ENCODE measurements at places on chromosomes 2 and 18.
A peak's percentile ranks its signal among the peaks of the same experiment; 100 is the strongest.

DNA sequence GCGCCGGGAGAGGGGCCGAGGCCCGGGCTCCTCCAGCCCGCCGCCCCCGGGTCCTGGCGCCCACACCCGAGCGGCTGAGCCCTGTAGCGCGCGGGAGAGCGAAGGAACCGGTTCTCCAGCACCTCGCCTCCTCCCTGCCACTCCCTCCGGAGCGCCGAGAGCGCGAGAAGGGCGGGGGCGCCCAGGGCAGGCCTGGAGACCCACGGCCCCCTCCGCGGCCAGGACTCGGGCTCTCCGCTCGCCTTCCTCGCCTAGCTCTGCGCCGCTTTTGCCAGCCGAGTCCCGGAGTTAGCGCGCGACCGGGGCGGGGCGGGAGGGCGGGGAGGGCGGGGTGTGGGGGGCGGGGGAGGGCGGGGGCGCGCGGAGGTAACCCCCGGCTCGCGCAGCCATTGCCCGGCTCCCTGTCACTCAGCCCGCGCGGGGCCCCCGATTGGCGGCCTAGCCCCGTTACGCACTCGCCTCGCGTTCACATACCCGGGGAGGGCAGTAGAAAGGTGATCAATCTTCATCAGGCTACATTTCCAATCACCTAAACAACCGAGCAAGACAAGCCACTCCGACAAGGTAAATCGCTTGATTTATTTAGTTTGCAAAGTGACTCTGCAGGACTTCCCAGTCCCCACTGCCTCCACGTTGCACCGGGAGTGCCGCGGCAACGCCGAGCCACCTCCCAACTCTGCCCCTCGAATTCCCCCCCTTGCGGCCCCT lies at the start of gene OTX1:
OTX1 (plus strand) TSS at position 497 of the 708 bp plus-strand sequence. CDS start 2,161 bp downstream, outside the sequence.
- peak; percentile 55 for DNase-seq

GRCh38 chr2:232592772-232593395 lies 40.5 kb upstream of the EFHD1 start:
- no peak for DNase-seq

GRCh38 chr2:164457271-164457670 lies 164.0 kb downstream of the GRB14 start:
- DNase-seq, result no peak

GRCh38 chr2:66273933-66274490 lies 160.9 kb upstream of the MEIS1 start:
- DNase-seq, result no peak

- no peak for DNase-seq
Measured at GRCh38 chr2:120820953-120821279, 85.2 kb downstream of the GLI2 start.

GRCh38 chr2:85181844-85182456 lies 48.8 kb downstream of the TCF7L1 start:
- no peak for DNase-seq

DNA sequence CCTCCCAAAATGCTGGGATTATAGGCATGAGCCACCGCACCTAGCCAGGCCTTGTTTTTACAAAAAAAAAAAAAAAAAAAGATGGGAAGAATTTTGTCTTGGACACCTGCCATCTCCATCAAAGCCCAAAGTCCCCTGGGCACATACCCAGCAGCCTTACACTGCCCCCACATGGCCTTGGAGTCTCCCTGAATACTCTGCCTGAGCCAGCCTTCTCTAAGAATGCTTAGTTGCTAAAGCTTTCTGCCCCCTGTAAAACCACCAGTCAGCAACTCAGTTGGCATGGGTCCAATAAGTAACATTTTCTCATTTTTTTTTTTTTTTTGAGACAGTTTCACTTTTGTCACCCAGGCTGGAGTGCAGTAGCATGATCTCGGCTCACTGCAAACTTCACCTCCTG lies 40.6 kb downstream of the SPC25 start:
- no peak for DNase-seq

GRCh38 chr18:12598181-12598930 lies 59.6 kb downstream of the SPIRE1 start:
- DNase-seq, result no peak

DNA sequence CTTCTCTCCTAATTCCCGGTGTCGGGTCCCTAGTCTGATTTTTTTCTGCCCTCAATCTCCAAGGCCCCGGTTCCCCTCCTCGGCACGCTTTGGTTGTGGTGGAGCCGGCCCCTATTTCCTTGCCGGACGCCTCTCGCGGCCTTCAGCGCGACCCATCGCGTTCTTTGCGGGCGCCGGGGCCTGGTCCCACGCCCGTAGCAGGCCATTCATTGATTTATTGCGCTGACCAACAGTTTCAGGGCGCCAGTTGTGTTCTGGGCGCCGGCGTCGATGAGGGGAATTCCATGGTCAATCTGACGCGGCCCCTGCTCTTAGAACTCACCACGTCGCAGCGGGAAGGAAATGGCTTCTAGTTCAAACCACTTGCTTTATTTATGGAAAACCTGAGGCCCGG lies 396 bp downstream of the CNOT9 start:
- no peak for DNase-seq

GRCh38 chr2:178268435-178268834 lies 74.1 kb downstream of the OSBPL6 start:
- DNase-seq, result no peak

GRCh38 chr2:126839796-126840195 lies 58.9 kb upstream of the TEX51 start:
- DNase-seq, result no peak

DNA sequence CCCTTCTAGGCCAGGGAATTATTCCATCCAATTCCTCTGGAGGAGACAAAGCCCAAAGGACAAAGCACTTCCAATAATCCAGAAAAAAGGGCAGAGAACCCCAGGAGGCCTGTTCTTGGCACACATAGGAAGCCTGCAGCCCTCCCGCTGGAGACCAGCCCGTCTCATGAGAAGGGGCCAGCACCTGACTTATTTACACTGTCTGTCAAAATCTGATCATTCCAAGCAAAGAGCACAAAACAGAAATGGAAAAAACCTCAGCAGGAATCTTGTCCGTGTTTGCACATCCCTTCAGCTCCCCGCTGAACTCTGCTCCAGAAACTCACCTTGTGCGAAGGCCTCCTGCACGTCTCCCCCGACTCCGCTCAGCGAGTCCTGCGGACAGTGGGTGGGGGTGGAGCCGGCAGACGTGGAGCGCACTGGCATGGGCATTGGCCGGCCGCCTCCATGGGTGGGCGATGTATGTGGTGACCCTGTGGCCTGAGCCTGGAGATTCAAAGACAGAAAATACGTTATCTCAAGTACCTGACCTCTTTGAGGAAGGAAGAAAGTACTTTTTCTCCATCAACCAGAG lies 46.2 kb upstream of the DNMT3A start:
- no peak for DNase-seq

DNA sequence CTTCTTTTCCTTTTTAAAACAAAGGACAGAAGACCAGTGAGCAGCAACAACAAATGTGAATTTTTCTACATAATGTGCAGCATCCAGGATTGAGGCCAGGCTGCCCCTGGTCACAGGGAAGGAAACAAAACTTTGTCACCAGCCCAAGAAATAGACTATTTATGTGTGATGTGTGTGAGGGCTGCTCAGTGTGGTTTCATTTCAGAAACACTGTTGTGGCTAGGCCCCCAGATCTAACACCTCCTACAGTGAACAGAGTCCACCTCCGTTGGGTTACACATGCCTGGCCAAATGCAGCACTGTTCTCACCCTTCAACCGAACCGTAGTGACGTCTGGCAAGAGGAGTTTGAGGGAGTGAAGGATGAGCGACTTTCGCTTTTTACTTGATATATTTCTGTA lies 146.3 kb upstream of the RIOK3 start:
- DNase-seq, result no peak

DNA sequence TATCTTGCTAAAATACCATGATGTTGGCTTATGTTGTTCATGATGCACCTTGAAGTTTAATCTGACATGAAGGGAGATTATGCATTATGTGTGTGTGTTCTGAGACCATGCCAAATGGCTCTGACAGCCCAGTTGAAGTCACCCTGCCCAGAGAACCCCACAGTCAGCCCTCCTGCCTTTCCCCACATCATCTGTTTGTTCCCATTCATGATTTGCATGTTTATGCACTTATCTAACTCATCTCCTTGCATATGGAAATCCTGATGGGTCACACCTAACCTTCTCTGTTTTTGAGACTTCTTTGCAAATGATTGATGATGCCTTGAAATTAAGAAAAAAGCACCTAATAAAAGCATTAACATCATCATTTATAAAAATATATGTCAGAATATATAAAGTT lies 752.2 kb downstream of the GALR1 start:
- no peak for DNase-seq

DNA sequence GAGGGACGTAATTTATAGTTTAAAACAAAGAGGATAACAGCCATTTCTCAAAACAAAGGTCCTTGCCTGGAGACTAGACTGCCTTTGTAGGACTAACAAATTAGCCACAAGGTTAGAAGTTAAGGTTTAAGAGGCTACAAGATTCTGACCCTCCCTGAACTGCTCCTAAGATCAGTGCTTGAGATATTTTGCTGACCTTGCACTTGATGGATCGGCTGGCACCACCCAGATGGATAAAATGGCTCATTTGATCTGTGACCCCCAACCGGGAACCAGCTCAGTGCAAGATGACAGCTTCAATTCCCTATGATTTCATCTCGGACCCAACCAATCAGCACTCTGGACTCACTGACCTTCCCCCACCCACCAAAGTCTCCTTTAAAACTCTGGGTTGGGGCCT lies 3.7 kb upstream of the STARD7 start:
- DNase-seq, result no peak

GRCh38 chr18:23114171-23114881 lies 21.0 kb upstream of the CABLES1 start:
- DNase-seq, result no peak

- no peak for DNase-seq
Measured at GRCh38 chr2:101190747-101191516, 39.8 kb upstream of the TBC1D8 start.

GRCh38 chr2:55732854-55733253 lies 39.2 kb upstream of the PNPT1 start:
- DNase-seq, result no peak

DNA sequence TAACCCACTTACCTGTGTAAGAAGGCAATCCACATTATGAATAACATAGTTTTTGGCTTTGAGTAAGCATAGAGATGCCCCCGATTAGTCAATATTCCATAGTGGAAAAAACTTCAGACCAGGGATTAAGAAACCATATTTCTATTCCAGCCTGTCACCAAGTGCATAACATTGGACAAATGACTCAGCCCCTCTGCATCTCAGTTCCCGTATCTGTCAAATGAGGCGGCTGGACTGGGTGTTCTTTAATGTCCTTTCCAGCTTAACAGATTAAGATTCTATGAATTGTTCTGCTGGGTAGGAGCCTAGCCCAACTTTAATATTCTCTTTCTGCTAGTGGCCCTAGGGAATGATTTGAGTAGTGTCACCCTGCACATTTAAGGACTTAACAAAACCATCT lies 11.8 kb upstream of the FTCDNL1 start:
- DNase-seq, result no peak

GRCh38 chr2:27724191-27724590 lies 47.3 kb upstream of the MRPL33 start:
- no peak for DNase-seq

- no peak for DNase-seq
Measured at GRCh38 chr2:131754929-131755720, 227.4 kb downstream of the CCDC74A start.

DNA sequence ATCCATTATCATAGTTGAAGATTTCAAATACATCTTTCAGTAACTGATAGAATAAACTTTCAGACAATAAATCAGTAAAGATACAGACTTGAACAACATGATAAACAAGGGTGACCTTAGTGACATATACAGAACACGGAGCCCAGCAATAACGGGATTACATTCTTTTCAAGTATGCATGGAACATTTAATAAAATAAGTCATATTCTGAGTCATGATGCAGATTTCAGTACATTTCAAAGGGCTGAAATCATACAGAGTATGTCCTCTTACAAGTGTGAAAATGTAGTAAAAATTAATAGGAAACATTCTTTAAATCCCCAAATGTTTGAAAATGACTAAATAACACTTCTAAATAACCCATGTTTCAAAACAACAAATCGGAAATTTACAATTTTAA lies 17.2 kb upstream of the KLHL29 start:
- no peak for DNase-seq

- no peak for DNase-seq
Measured at GRCh38 chr18:74294526-74294925, 2.8 kb upstream of the CYB5A start.

GRCh38 chr2:118319271-118319684 lies 231.0 kb downstream of the INSIG2 start:
- no peak for DNase-seq

- DNase-seq, result no peak
Measured at GRCh38 chr18:44893966-44894365, 213.3 kb downstream of the SETBP1 start.

Measured in NCI-H1694 (cell line).